ENCODE measurements at places on chromosomes 2 and 18.

GRCh38 chr2:200155652-200156051 lies 150.8 kb upstream of the SPATS2L start:
- no peak for DNase-seq

GRCh38 chr2:206958261-206958660 lies 18.9 kb downstream of the CPO start:
- DNase-seq: no peak

DNA sequence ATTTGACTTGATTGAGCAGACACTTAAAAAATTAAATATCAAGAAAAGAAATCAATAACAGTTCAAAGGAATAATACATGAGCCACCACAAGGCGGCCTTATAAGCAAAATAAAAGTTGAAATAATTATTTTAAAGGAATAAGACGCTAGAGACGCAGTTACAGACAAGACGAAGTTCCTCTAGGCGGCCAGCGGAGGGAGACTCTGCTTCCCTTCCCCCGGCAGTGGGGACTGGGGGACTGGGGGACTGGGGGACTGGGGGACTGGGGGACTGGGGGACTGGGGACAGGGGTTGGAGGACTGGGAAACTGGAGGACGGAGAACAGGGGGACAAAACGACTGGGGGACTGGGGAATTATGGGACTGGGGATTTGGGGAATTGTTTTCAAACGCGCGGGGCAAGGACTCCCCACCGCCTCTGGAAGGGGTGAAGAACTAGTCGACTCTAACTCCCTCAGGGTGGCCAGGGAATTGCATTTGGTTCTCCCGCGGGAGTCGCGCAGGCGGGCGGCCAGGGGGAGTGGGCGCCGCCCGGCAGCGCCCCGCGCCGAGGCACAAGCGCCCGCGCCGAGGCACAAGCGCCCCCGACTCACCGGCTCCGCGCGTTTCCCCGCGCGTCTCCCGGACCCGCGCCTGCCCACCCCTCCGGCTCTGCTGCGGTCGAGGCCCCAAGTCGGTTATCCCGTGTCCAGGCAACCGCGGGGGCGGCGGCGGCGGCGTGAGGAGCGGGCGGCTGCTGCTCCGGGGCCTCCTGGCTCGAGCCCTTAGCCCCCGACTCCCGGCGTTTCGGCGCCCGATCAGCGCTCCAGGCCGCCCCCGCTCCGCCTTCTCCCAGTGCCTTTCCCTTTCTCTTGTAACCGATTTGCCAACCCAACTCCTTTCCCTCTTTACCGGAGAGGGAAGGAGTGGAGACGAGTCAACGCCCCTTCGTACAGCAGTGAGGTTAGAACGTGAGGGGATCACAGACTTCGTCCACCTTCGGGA lies at the start of gene CCDC178:
Gene CCDC178, minus strand, starts transcription at position 662 of the 984 bp plus-strand sequence. CDS start 28,633 bp downstream, outside the sequence.
- no peak for DNase-seq

GRCh38 chr18:26746826-26747475 lies 118.6 kb downstream of the AQP4 start:
- no peak for DNase-seq

DNA sequence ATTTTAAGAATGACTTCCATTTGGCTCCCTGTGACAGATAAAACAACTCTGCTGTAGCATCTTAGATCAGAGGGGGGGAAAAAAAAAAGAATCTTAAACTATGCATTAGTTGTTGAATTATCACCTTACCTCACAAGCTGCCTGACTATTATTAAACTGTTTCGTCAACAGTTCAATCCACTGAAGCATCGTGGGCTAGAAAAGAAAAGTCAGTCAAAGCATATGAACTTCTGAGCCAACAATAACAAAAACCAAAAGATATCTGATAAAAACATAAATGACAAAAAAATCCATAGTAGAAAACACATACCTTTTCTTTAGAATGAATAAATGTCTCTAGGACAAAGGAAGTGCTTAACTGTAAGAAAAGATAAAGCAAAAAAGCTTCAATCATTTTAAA lies 73.7 kb downstream of the C2orf74 start:
- no peak for DNase-seq

DNA sequence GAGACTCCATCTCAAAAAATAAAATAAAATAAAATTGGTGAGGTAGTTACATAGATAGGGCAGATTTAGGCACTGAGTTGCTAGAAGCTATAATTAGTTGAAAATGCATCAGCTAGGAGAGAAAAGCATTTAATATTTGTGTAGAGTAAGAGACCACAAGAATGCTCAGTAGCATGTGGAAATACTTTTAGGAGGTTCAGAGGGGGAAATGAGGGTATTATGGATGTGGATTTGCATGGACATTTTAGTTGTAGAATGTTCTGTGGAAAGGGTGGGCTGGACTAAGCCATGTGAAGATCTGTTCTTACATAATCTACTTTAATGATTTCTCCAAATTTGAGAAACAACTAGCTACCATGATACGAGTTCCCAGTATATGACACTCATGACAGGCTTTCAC lies 95.5 kb downstream of the ATP9B start:
- no peak for DNase-seq
